Activated naive CD8-positive, alpha-beta T cell treated with anti-CD3 and anti-CD28 coated beads, Interleukin-2, amount 50 U/mL, for 16 hours (primary cell): ENCODE measurements at places on chromosomes 4 and X.

DNA sequence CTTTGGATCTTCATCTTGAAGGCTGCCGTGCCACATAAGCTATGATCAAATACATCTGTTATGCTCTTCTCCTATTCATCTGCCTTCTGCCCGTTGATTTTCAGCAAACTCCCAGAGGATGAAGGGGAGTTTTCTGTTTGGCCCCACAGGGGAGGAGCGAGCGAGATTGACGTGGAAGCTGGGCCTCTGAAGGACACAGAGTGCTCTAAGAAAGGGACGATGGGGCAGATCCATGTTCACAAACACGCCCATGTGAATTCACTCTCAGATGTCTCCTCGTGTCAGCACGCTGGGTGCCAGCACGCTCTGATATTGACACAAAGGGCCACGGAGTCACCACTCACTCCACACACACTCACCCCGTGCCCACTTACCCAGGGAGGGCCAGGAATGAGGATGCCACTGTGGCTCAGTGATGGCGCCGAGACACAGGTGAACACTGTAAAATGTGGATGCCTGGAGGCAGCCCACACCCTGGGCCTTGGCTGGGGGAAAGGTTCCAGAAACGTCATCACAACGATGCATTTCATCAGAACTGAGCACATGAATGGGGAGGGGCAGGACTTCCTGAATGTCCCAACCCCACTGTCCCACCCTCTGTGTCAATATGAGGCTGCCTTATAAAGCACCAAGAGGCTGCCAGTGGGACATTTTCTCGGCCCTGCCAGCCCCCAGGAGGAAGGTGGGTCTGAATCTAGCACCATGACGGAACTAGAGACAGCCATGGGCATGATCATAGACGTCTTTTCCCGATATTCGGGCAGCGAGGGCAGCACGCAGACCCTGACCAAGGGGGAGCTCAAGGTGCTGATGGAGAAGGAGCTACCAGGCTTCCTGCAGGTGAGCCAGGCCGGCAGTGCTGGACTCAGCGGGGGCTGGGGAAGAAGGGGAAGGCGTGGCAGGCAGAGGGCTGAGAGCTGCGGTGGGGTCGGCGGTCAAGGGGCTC lies at the start of gene S100P:
Gene S100P, plus strand, starts transcription at position 648 of the 946 bp plus-strand sequence. Its CDS starts 55 bp downstream, at position 703.
- DNase-seq = no peak

- DNase-seq = no peak
Observed at GRCh38 chrX:39974270-39974669, 123.5 kb downstream of the BCOR start.

DNA sequence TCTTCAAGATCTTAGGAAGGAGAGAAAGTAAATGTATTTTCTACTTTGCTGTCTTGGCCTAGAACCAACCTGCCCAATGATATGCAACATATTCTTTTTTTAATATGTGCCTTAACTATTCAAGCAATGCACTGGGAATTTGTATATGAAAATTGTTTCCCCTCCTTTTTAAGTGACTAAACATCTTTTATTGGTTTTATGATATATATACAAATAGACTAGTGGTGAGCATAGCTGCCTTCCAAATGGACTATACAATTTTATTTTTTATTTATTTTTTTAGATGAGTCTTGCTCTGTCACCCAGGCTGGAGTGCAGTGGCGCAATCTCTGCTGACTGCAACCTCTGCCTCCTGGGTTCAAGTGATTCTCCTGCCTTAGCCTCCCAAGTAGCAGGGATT lies 10.3 kb downstream of the NOCT start:
- DNase-seq = no peak

DNA sequence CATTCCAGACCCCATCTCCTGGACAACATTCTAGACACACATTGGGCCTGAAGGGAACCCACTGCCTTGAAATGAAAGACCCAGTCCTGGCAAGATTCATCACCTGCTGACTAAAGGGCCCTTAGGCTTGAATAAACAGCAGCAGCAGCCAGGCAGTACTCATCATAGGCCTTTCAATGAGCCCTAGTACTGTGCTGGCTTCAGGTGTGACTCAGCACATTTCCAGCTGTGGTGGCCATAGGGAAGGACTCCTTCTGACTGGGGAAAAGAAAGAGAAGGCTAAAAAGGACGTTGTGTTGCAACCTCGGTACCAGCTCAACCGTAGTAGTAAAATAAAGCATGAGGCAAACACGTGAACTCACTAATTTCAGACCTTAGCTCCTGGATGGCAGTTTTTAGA lies 344.0 kb downstream of the ACTRT1 start:
- DNase-seq = no peak

DNA sequence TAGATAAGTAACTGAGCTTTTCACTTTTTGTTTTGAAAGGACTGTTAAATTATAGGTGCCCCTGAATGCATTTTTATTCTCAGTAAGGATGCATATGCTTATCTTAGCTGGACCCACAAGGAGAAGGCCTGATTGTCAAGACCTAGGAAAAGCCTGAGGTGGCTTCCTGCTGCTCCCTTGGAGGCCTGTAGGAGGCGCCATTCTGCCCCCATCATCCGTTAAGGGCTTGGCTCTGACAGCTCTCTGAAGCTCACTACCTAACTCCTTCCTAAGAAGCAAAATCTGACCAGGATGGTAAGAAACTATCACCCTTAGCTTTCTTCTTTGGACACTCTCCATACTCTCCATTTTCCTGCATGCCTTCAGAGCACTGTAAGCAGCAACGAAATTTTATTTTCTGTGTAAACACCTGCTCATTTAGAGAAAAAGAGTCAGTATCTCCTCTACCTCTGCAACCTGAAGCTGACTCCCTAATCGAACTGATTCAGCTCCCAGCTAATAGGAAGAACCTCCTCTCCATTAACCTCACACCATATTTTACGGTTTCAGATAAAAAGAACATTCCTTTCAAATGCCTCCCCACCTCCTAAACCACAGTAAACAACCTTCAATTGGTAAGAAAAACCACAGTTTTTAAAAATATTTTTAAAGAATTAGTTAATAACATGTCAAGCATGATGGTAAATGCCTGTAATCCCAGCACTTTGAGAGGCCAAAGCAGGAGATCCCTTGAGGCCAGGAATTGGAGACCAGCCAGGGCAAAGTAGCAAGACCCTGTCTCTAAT lies 73.4 kb upstream of the EDNRA start:
- no peak for DNase-seq

GRCh38 chrX:140712413-140713173 lies 3.0 kb downstream of the LINC00632 start:
- no peak for DNase-seq

DNA sequence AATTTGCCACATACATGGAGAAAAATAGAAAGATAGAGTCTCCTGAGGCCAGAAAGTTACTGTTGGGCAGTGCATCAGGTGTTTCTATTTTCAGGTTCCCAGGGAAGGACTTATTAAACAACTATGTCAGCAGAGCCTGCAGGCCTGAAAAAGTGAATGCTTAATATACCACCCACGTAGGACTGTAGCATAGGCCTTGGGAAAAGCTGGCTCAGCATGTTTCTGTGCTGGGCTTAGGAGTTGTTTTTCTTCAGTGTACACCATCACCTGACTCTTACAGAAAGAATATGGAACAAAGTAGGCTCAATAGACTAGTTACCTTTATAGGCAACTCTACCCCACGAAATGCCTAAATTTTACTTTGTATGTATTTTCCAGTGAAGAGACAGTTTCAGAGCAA lies 1385.9 kb downstream of the FAM133A start:
- DNase-seq = no peak

- DNase-seq = no peak
Observed at GRCh38 chrX:118526149-118526548, 30.5 kb downstream of the DOCK11 start.

DNA sequence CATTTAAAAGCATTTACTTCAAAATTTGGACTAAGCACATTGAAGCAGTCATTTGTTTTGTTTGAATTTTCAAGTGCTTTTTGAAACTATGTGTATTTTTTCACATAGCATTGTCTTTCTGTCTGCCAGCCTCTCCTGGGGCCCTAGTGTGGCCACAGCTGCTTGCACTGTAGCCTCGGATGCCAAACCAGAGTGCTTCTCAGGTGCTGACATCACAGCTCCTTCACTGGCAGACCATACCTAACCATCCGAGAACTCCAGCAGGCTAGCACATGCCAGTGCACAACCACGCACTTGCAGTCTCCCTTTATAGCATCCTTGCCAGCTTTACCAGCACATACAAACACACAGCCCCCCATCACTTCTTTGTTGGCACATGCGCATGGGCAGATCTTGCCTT lies 1019.7 kb downstream of the STPG2 start:
- DNase-seq = no peak

- DNase-seq = no peak
Observed at GRCh38 chr4:4358093-4358854, 28.6 kb upstream of the NSG1 start.

- DNase-seq = no peak
Observed at GRCh38 chr4:140344101-140344500, 29.3 kb upstream of the SCOC start.

DNA sequence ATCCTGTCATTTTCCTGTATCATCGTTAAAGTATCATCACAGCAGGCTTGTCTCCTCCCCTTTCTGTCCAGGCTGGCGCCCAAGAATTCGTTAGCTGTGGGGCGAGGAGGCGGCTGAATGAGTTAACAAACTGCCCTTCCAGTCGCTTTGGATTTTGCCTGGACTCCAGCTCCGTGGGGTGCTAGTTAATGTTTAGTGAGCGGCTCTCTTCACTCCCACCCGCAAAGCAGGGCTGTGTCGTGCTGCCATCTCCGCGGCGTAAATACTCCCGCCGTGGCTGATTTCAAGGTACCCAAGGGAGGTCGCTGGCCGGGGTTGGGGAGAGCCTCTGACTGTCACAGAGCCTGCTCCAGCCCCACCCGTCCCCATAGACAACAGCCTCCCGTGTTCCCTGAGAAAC lies 44.9 kb upstream of the SPRY1 start:
- DNase-seq = no peak

DNA sequence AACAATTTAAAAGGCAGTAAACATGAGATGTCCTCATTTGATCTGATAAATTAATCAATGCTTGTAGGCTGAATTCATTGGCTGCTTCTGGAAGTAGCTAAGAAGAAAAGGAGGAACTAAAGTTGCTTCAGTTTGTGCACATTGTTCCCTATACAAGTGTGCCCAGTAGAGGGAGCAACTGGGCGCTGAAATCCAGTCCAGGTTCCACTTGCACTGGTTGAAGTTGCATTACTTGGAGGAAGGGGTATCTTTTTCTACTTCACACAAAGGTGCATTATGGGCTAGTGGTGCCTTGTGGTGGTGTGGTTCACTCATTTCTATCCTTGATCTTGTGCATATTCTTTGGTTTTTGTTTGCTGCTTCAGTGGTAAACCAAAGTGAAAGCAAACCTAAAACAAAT lies 67.9 kb upstream of the SOX3 start:
- DNase-seq = no peak

DNA sequence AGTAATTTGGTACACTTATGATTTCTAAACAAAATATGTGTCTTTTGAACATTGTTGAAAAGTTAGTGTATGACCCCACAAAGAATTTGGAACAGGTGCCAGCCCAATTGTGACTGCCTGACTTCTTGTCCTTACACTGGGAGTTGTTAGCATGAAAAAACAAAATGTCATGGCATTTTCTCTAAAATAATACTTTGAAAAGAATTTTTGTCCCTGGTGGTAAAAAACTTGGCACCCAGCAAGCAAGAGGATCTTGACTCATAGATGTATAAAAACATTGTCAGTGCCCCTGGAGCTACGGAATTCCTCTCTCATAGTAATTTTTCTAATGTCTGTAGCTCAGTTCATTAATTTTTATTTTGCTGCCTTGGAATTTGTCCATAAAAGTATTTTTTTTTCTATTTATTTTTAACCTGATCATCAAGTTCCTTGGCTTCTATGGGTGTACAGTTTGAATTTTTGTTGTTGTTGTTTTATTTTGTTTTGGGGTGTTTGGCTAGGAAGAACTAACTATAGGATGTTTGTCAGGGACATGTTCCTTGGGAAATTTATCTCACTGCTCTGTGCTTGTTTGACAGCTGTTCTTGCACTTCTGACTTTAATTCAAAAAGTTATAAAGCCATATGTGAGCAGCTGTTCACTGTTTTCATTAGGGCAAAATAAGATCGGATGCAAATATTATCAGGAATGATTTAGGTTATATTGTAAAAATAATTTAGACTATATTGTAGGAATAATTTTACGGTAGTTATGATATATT lies 95.4 kb upstream of the NUDT6 start:
- no peak for DNase-seq

DNA sequence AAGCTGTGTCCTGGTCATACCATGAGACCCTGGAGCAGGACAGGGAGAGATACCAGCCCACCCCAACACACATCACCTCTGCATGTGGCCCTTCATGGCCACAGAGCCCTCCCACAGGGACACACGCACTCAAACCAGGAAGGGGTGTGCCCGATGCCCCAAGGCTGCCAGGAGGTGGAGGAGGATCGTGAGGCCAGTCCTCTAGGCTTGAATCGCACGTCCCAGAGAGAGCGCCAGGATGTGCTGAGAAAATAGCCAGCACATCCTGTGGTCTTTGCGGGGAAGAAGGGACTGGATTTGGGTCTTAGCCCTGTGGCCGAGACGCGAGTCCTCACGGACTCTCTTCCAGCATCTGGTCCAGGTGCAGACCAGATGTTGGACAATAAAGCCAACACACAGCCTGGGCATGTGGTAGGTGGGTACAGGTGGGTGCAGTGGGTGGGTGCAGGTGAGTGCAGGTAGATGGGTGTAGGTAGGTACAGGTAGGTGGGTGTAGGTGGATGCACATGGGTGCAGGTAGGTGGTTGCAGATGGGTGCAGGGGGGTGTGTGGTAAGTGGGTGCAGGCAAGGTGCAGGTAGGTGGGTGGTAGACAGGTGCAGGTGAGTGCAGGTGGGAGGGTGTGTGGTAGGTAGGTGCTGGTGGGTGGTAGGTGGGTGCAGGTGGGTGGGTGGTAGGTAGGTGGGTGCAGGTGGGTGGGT lies 94.3 kb upstream of the AFAP1 start:
- no peak for DNase-seq

- no peak for DNase-seq
Observed at GRCh38 chr4:74056114-74056857, 17.8 kb upstream of the CXCL3 start.

- no peak for DNase-seq
Observed at GRCh38 chr4:17066972-17067371, 168.5 kb upstream of the LDB2 start.

- no peak for DNase-seq
Observed at GRCh38 chr4:157838366-157838765, 334.5 kb downstream of the GASK1B start.

- DNase-seq = no peak
Observed at GRCh38 chr4:107561481-107561880, 158.6 kb downstream of the PAPSS1 start.

DNA sequence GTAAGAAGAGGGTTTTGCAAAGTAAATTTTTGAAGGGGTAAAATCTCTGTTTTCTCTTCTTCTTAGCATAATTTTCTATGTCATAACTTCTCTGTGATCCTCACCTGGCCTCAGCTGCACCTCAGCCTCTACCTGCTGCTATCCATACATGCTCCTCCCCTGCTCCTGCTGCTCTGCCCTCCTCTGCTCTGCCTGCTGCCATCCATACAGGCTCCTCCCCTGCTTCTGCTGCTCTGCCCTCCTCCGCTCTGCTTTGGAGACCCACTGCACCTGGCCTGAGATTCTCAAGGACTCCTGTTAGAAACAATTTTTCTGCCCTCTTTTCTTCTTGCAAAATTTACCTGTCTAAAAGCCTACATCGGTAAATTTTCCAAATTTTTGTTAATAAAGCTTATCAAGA lies 388.6 kb upstream of the PITX2 start:
- no peak for DNase-seq
